Cardiac ventricle fibroblast (primary cell): ENCODE measurements at places on chromosomes 1 and 21. TPM values are rescaled to one million over a fixed set of nuclear protein-coding genes. Genes with fewer than 3 reads are reported as not detected.

The KANK4 gene
- total RNA-seq, result not detected in 2 replicates

The ENAH gene
- total RNA-seq, result 95.5 and 132 TPM in 2 replicates

The KRTAP22-1 gene
- not detected in 2 replicates for total RNA-seq

The MPL gene
- total RNA-seq, result not detected in 2 replicates

The LENEP gene
- total RNA-seq, result not detected in 2 replicates

The GRHL3 gene
- total RNA-seq, result 0.05 TPM in 1 of 2 replicates, not detected in the other

The EFCAB14 gene
- 58.8 and 66.0 TPM in 2 replicates for total RNA-seq

The ADGRB2 gene
- total RNA-seq, result 6.9 and 10.5 TPM in 2 replicates

The OR2L3 gene
- total RNA-seq, result not detected in 2 replicates

The FALEC gene
- total RNA-seq, result not detected in 2 replicates

The CLCA1 gene
- not detected in 2 replicates for total RNA-seq

The RIIAD1 gene
- not detected in 2 replicates for total RNA-seq

The PPT1 gene
- total RNA-seq, result 37.6 and 45.7 TPM in 2 replicates

The MLLT11 gene
- total RNA-seq, result 0.93 and 0.94 TPM in 2 replicates

The CD52 gene
- not detected in 2 replicates for total RNA-seq

The PLA2G2A gene
- 4.4 and 8.4 TPM in 2 replicates for total RNA-seq

The DHX9 gene
- total RNA-seq, result 58.9 and 61.4 TPM in 2 replicates

The KRTAP21-2 gene
- not detected in 2 replicates for total RNA-seq

The C1orf50 gene
- total RNA-seq, result 2.0 and 2.3 TPM in 2 replicates

The NHLH1 gene
- not detected in 2 replicates for total RNA-seq

The CLEC20A gene
- not detected in 2 replicates for total RNA-seq

The CD1B gene
- total RNA-seq, result not detected in 2 replicates

The ZBTB37 gene
- total RNA-seq, result 3.4 and 3.6 TPM in 2 replicates

The TMEM52 gene
- 13.5 TPM in 1 of 2 replicates, not detected in the other for total RNA-seq
